ENCODE measurements at places on chromosomes 16 and 17.

DNA sequence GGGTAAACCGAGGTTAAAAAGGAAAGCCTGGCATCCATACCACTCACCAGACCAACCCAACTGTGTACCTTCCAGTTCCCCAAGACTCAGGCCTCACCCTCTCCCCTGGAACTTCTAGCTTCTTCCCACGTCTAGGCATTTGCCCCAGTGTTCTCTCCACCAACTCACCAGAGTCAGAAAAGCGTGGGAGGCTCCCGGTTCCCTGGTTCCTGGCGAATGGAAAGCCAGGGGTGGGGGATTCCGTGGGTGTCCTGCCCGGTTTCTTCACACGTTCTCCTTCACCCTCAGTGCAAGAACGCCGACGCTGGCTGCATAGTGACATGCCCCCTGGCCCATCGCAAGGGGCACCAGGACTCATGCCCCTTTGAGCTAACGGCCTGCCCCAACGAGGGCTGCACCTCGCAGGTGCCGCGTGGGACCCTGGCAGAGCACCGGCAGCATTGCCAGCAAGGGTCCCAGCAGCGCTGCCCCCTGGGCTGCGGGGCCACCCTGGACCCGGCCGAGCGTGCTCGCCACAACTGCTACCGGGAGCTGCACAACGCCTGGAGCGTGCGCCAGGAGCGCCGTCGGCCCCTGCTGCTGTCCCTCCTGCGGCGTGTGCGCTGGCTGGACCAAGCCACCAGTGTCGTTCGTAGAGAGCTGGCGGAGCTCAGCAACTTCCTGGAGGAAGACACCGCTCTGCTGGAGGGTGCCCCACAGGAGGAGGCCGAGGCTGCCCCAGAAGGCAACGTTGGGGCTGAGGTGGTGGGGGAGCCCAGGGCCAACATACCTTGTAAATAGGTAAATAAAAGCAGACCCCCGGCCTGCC, 1.7 kb downstream of the RNF151 start:
- no peak for DNase-seq

DNA sequence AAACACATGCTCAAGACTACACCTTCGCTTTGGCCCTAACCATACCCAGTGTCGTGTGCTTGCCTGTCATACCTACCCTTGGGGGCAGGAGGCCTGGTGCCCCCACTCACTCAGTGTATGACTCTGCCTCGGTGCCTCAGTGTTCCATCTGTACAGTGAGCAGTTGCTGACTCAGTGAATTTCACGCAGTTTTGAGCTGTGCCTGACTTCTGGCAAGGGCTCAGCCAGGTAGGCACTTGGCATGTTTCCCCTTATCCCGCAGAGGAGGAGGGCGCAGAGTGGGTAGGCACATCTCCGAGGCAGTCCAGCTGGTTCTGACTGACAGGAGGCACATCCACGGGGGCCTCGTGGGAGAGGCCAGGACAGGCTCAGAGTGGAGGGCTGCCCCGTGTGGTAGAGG, 148.9 kb upstream of the CIBAR2 start:
- no peak for DNase-seq

- peak; percentile 38 for DNase-seq
Observed at GRCh38 chr17:44216173-44216572, 3.3 kb downstream of the UBTF start.

- DNase-seq, result no peak
Observed at GRCh38 chr16:71853413-71853812, 7.6 kb downstream of the ATXN1L start.

GRCh38 chr17:61253362-61253761, 146.3 kb upstream of the TBX2 start:
- no peak for DNase-seq

- DNase-seq, result no peak
Observed at GRCh38 chr16:52471650-52472370, 75.1 kb downstream of the TOX3 start.

Measured in CD4-positive, alpha-beta T cell treated with Interleukin-2 at 100 ng/mL for 4 hours (primary cell).